ENCODE measurements at places on chromosomes 5 and 9. TPM values are rescaled to one million over a fixed set of nuclear protein-coding genes. Genes with fewer than 3 reads are reported as not detected.

DNA sequence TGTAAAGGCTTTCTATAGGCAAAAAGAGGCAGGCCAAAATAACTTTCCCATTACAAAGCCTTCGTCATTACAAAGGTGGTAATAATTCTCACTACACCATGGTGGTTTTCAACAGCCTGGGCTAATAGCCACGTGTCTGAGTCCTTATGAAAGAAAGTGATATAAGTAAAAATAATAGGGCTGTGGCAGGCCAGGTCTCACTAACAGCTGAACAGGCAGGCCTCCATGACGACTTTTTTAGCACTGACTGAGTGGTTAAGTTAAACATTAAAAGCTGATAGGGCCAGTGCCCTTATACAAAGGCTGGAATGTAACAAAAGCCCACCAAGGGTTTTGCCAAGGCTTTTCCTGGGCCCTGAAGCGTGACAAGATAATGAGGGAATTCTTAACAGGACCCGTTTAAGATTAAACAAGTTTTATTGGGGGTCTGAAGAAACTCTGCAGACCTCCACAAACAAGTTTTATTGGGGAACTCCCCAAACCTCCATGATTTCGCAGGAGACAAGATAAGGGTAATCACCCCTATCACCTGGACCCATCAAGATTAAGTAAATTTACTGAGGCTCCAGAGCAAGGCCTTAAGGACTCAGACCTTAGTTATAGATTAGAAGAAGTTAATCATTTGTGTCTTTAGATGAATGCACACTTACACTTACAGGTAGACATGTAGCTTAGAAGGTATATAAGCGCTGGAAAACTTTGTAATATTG lies 412.9 kb downstream of the CHSY3 start:
- no peaks in the 10 kb centered on the region for H3K27me3 ChIP-seq
- H3K4me1 ChIP-seq = no peaks in the 10 kb centered on the region
- no peak overlapping the region for H3K4me3 ChIP-seq
- no peaks in the 10 kb centered on the region for H3K36me3 ChIP-seq
- no peak for DNase-seq
- H3K27ac ChIP-seq = no peak overlapping the region

DNA sequence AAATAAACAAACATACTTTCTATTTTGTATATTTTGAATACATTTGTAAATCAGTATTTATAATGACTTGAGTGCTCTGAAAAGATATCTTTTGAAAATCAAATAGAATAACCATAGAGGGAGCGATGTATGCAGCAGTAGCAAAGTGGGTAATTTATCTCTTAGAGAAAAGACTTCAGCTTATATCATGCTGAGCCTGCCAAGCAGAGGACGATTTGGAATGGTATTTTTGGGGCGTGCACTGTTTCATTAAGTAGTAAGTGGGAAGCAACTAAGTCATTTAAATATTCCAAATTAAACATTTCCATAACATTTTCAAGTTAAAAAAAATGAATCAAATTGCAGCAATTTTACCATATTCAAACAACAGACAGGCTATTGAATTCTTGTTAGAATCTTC lies 147.6 kb downstream of the CDH10 start:
- no peak overlapping the region for H3K4me3 ChIP-seq
- no peaks in the 10 kb centered on the region for H3K4me1 ChIP-seq
- no peaks in the 10 kb centered on the region for H3K36me3 ChIP-seq
- H3K27ac ChIP-seq = no peak overlapping the region
- DNase-seq = no peak
- H3K27me3 ChIP-seq = no peaks in the 10 kb centered on the region

DNA sequence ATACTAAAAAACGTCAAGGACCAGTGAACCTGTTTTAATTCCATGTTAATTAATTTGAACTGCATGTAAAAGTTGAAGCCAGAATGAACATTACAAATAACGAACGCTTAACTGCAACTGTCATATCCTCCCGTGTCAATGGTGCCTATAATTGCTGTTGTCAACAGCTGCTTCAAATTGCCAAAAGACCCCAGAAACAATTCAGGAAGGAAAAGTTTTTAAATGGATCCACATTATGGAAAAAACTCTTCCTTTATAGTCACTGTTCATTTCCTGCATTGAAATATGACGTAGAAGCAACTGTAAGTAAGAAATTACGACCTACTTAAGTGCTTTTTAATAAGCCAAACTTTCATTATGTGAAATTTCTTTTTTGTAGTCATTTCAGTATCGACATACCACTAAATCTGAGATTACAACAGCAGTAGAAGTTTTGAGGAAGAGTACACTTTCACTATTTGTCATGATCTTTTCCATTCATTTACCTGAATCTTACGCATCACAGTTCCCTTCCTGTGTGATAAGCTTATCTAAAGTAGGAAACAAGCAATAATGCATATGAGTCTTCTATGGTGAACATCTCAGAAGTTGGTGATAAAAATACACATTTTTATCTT lies 37.8 kb downstream of the MEF2C start:
- H3K27me3 ChIP-seq = no peaks in the 10 kb centered on the region
- no peak for DNase-seq
- no peaks in the 10 kb centered on the region for H3K36me3 ChIP-seq
- no peak overlapping the region for H3K4me3 ChIP-seq
- H3K4me1 ChIP-seq = peaks cover 7% of the 10 kb centered on the region
- H3K27ac ChIP-seq = no peak overlapping the region

- no peaks in the 10 kb centered on the region for H3K36me3 ChIP-seq
- no peak overlapping the region for H3K27ac ChIP-seq
- H3K4me1 ChIP-seq = no peaks in the 10 kb centered on the region
- no peak overlapping the region for H3K4me3 ChIP-seq
Measured at GRCh38 chr5:131104169-131104808, 60.8 kb downstream of the HINT1 start.

DNA sequence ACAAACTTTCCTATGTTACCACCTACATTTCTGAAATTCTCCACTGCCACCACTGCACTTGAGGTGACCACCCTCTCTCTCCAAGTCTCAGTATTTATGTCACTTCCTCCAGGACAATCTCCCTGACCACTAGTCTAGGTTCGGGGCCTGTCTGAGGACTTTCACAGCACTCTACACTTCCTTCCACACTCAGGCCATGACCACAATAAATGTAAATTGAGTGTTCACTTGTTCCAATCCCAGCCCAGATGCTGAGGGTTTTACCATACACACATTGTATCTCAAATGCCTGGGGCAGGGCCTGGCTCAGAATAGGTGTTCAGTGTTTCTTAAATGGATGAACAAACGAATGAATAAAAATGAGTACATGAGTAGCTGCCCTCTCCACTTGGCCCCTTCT lies 26.9 kb upstream of the CCNG1 start:
- no peaks in the 10 kb centered on the region for H3K27me3 ChIP-seq
- no peak overlapping the region for H3K27ac ChIP-seq
- no peaks in the 10 kb centered on the region for H3K36me3 ChIP-seq
- DNase-seq = no peak
- H3K4me1 ChIP-seq = no peaks in the 10 kb centered on the region

Gene SLC45A2
- not detected for total RNA-seq

DNA sequence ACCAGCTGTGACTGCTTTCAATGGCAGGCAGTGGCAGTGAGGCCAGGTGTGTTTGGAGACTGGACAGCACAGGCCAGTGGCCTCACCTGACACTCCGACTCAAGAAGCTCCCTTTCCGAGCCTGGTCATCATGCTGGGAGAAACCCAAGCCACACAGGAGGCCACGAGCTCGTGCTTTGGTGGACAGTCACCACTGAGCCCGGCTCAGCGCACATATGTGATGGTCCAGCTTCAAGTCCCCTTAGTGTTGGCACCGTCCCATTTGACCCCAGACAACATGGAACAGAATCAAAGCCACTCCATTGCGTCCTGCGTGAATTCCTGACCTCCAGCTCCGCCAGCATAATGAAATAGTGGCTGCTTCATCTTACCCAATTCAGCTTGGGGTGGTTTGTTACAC lies 64.0 kb upstream of the PPP1R26 start:
- H3K27ac ChIP-seq = no peak overlapping the region
- H3K36me3 ChIP-seq = no peaks in the 10 kb centered on the region
- no peak overlapping the region for H3K4me3 ChIP-seq
- DNase-seq = no peak
- H3K4me1 ChIP-seq = no peaks in the 10 kb centered on the region

GRCh38 chr5:152097128-152097527 lies 172.5 kb upstream of the GLRA1 start:
- H3K4me3 ChIP-seq = no peak overlapping the region
- H3K27ac ChIP-seq = no peak overlapping the region
- DNase-seq = no peak
- no peaks in the 10 kb centered on the region for H3K27me3 ChIP-seq

DNA sequence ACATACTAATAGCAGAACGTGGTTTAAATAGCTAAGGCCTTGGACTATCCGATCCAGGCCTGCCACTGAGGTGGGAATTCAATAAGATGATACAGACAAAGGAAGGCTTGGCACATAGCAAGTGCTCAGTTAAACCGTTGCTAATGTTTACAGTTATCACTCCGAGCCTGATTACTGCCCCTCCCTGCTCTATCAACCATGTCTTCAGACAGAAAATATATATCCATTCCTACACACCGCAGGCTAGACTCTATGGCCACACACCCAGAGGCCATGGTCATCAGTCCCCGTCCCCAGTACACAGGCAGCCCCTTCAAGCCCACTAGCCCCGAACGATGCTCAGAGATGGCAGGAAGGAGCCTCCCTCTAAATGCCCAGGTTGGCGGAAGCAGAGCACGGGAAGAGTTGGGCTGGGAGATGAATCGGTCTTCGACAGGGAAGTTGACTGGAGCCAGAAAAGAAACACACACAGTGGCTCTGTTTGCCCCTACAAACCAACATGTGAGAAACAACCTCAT lies 49.7 kb upstream of the STXBP1 start:
- no peaks in the 10 kb centered on the region for H3K27me3 ChIP-seq
- peaks cover 2% of the 10 kb centered on the region for H3K36me3 ChIP-seq
- H3K4me1 ChIP-seq = peaks cover 91% of the 10 kb centered on the region

- no peaks in the 10 kb centered on the region for H3K27me3 ChIP-seq
- no peak overlapping the region for H3K27ac ChIP-seq
- DNase-seq = no peak
- H3K36me3 ChIP-seq = no peaks in the 10 kb centered on the region
Measured at GRCh38 chr9:6584881-6585597, 60.5 kb downstream of the GLDC start.

DNA sequence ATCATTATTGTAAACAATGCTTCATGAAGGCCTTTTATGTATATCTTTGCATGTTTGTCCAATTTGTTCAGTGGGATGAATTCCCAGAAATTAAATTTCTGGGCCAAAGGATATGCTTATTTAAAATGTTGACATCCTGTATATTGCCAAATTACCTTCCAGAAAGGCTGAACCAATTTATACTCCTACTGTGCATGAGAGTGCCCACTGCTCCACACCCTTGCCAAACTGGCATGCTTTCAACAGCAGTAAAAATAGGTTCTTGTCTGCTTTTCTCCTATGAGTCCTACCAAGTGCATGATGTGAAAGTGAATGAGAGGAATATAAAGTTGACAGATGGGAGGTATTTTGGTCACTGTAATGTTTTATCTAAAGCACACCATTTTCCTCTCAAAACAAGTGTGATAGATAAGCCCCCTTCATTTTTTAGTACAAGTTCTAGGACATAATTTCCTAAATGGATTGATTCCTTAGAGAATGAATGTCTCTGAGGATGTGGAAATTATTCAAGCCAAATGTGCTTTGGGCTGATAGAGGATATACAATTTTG lies 70.5 kb upstream of the ERBIN start:
- H3K27me3 ChIP-seq = no peaks in the 10 kb centered on the region
- no peak overlapping the region for H3K4me3 ChIP-seq
- H3K4me1 ChIP-seq = no peaks in the 10 kb centered on the region
- no peak overlapping the region for H3K27ac ChIP-seq
- no peak for DNase-seq

Gene SSBP2
- 58.5 TPM for total RNA-seq

Gene GFI1B
- not detected for total RNA-seq

DNA sequence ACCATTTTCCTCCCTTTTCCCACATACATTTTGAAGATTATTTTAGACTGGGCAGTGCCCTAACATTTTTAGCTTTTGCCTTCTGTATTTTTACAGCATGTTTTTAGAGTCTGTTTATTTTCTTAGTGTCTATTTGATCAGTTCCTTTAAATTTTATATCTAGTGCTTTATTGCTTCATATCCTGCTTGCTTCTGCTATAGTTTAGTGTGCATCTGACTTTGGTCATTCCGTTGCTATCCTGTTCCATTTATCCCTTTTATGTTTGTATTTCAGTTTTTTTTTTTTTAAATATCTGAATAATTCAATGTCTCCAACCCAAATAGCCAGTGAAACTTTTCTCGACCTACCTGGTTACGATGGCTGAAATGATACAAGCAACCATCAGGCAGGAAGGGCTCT lies 203.8 kb downstream of the ARHGAP26 start:
- no peaks in the 10 kb centered on the region for H3K27me3 ChIP-seq
- no peak overlapping the region for H3K4me3 ChIP-seq
- H3K36me3 ChIP-seq = no peaks in the 10 kb centered on the region
- H3K4me1 ChIP-seq = no peaks in the 10 kb centered on the region

GRCh38 chr5:140043508-140043872 lies 391 bp upstream of the NRG2 start:
- peaks cover 12% of the 10 kb centered on the region for H3K4me1 ChIP-seq
- no peak overlapping the region for H3K4me3 ChIP-seq
- H3K27ac ChIP-seq = no peak overlapping the region
- no peak for DNase-seq
- no peaks in the 10 kb centered on the region for H3K27me3 ChIP-seq

- H3K4me3 ChIP-seq = no peak overlapping the region
- H3K27ac ChIP-seq = no peak overlapping the region
- no peaks in the 10 kb centered on the region for H3K4me1 ChIP-seq
Measured at GRCh38 chr5:102545175-102545574, 46.4 kb upstream of the SLCO6A1 start.

GRCh38 chr9:4986296-4986695 lies 1.2 kb downstream of the JAK2 start:
- H3K4me1 ChIP-seq = peaks cover 4% of the 10 kb centered on the region
- H3K27ac ChIP-seq = peak overlapping the region; percentile 95
- H3K27me3 ChIP-seq = no peaks in the 10 kb centered on the region
- DNase-seq = no peak

GRCh38 chr5:41995193-41995592 lies 70.1 kb downstream of the FBXO4 start:
- H3K4me1 ChIP-seq = no peaks in the 10 kb centered on the region
- H3K36me3 ChIP-seq = no peaks in the 10 kb centered on the region
- DNase-seq = no peak
- no peak overlapping the region for H3K4me3 ChIP-seq
- H3K27ac ChIP-seq = no peak overlapping the region
- no peaks in the 10 kb centered on the region for H3K27me3 ChIP-seq

Gene SOX30
- total RNA-seq = not detected

Gene CDC20B
- total RNA-seq = not detected

Gene ANGPTL2
- 6.0 TPM for total RNA-seq

- DNase-seq = no peak
- H3K36me3 ChIP-seq = no peaks in the 10 kb centered on the region
- H3K4me3 ChIP-seq = no peak overlapping the region
Measured at GRCh38 chr9:94808926-94809700, 82.6 kb downstream of the AOPEP start.

DNA sequence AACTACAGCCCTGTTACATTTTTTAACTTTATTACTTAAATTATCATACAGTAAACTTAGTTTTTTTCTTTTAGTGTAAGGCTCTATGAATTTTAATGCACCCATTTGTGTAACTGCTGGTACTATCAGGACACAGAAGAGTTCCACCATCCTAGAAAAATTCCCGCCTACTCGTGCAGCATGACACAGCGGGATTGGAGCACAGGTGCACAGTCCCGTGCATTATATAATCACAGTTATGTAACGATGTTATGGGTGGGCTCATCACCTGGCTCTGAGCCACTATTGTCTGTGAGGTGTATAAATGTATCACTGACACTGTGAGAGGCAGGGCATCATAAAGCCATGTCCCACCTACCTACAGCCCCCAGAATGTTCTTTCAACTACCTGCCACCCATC lies 80.7 kb downstream of the DRD1 start:
- no peaks in the 10 kb centered on the region for H3K36me3 ChIP-seq
- H3K4me3 ChIP-seq = no peak overlapping the region
- no peak for DNase-seq
